ENCODE measurements at places on chromosomes 11 and 22.

DNA sequence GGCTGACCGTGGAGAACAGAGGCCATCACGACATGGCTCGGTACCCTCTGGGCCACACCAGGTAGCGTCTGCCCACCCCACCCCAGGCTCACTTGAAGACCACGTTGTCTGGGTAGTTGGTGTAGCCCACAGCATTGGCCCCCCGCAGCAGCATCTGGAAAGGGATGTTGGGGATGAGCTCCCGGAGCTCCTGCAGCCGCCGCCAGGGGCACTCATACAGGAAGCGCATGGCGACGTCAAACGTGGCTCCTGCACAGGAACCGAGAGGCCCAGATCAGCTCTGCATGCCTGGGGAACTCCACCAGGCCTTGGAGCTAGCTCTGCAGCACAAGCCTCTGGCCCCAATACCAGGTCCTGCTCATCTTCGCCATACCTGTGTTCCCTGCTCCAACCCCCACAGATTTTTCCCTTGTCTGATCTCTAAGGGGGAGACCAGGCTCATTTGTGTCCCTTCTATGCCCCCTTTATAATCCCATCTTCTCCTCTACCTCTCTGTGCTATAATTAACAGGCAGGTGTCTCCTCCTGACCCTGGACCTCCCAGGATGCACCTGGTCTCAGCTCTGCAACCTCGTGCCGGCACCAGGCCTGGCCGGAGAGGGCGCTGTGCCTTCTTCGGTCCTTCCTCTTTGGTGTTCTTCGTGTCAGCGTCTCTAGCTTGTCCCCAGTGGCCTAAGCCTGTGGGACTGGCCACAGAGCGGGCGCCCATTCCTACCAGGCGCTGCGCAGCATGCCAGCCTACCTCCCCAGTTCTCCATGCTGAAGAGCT is 5.0 kb upstream of the LRFN4 start:
- DNase-seq: no peak

DNA sequence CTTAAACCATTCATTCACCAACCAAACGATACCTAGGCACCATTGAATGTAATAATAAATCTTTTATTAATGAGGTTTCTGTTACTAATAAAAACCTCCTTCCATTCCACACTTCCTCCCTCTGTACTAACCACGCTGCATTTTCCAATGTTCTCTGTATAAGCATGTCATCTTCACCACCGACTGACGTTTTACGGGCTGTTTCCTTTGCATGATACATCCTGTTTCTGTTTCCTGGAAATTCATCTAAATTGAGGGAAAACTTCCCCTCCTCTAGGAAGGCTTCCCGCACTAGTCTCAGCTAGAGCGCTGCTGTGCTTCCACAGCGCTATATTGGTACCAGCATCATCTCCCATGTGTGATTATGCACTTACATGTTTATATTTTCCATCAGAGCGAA is 2.1 kb downstream of the OR4D10 start:
- no peak for DNase-seq

- DNase-seq: no peak
Observed at GRCh38 chr22:33012833-33013450, 45.2 kb downstream of the SYN3 start.

DNA sequence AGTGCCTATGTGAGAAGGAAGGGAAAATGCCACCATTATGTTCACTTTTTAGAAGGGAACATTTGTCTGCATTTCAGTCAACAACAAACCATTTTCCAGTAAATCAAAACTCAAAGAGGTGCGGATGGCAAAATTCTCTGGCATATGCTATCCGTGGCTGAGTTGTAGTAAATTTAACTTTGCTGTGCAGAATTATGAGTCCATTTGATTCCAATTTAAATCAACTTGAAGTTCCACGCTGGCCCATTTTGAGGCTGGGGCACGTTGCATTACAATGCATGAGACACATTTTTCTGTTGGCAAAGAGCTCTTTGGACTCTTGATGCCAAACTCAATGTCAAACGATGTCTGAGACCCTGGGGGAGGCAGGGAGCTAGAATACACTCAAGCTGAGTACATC is 211.8 kb downstream of the LRRC4C start:
- no peak for DNase-seq

DNA sequence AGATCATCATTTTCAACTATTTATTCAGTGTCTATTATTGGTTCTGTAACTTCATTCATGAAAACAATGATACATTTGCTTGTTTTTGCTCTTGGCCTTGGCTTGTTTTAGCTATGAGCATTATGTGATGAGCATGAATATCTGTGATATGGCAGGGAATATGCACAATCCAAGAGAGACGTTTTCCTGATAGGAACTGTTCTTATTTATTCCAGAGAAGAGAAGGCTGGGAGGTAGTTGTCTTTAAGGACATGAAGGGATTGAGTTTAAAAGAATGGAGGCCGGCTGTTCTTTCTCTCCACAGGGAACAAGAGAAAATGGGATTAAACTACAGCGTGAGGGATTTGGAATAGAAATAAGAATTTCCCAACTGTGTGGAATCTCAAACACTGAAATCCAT is 30.3 kb downstream of the BLID start:
- DNase-seq: no peak

DNA sequence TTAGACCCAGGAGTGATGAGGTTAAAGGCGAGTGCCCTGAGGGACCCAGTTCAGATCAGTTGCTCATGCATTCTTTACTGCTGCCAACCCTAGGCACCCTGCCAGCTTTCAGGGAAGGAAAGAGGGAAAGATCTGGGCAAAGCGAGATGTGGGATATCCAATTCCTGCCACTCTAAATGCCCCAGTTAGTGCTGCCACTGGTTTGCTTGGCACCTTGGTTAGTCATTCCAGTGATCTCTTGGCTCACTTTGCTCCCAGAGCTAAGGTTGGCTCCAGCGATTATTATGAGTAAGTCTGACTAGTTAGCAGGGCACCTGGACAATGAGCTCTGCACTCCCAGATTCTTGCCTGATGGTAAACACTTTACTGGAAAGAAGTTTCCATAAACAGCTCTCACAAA is 85.0 kb downstream of the INSC start:
- DNase-seq: no peak

GRCh38 chr22:38735465-38736256 is 20.1 kb downstream of the SUN2 start:
- DNase-seq: no peak

GRCh38 chr22:27461470-27461869 is 340.1 kb downstream of the MN1 start:
- peak; percentile 84 for DNase-seq

GRCh38 chr11:124923296-124923695 is 4.2 kb downstream of the HEPN1 start:
- no peak for DNase-seq

- DNase-seq: peak; percentile 80
Observed at GRCh38 chr11:13118194-13118593, 109.1 kb downstream of the RASSF10 start.

- no peak for DNase-seq
Observed at GRCh38 chr11:100851584-100852152, 164.6 kb downstream of the ARHGAP42 start.

- no peak for DNase-seq
Observed at GRCh38 chr11:6602096-6602940, 1.1 kb downstream of the RRP8 start.

GRCh38 chr11:40722179-40722795 is 737.2 kb downstream of the LRRC4C start:
- DNase-seq: no peak

DNA sequence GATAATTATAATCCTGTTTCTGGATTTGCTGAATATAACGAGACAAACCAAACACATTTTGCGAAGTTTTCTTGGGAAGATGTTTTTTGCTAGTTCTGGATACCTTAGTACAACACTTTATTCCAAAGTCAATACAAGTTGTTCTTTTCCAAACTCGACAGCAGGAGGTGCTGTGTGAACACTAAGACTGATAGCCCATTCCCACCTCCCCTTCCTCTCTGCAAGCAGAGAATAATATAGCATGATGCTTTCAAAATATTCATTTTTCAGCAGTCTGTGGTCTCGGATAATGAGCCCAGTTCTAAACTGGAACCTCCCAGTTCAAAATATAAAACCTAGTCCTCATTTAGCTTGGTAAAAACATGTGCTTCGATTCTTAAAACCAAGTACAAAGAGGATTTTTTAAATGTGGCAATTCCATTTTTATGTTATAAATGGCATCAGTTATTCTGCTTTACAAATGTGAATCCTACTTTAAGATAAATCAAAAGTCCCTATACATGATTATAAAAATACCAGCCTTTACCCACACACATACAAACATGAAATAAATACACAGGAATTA is 129.1 kb downstream of the DCDC1 start:
- no peak for DNase-seq

- DNase-seq: no peak
Observed at GRCh38 chr11:66328302-66329144, 7.7 kb downstream of the RIN1 start.

Data from BJ (cell line).